ENCODE measurements at places on chromosomes 5 and 9.

DNA sequence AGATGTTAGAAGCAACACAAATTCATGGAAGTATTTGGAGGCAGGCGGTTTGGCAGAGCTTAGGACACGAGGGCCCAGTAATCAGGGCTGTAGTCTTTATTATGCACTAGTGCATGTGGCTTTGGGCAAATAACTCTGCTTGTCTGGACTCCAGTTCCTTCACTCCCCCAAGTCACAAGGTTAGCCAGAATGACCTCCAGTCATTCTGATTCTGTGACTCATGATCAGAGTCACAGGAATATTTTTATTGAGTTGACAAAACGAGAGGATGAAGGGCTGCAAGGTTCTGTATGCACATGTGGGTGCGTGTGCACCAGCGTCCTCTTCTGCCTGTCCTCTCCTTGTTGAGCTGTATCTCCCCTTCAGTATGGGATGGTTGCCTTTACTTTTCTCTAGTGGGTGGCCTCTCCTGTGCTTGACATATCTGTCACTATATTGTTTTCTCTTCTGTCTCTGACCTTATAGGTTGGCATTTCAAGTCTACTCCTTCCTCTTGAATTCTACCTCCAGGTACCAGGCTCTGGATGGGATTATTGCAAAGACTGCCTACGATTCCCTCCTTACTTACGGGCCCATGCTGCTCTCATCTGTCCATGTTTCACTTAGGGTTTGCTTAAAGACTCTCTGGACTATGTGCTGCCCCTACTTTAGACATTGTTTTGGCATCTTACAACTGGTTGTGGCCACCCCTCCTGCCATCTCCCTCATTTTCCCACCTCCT is 94.6 kb downstream of the KDM4C start:
- no peak for DNase-seq

DNA sequence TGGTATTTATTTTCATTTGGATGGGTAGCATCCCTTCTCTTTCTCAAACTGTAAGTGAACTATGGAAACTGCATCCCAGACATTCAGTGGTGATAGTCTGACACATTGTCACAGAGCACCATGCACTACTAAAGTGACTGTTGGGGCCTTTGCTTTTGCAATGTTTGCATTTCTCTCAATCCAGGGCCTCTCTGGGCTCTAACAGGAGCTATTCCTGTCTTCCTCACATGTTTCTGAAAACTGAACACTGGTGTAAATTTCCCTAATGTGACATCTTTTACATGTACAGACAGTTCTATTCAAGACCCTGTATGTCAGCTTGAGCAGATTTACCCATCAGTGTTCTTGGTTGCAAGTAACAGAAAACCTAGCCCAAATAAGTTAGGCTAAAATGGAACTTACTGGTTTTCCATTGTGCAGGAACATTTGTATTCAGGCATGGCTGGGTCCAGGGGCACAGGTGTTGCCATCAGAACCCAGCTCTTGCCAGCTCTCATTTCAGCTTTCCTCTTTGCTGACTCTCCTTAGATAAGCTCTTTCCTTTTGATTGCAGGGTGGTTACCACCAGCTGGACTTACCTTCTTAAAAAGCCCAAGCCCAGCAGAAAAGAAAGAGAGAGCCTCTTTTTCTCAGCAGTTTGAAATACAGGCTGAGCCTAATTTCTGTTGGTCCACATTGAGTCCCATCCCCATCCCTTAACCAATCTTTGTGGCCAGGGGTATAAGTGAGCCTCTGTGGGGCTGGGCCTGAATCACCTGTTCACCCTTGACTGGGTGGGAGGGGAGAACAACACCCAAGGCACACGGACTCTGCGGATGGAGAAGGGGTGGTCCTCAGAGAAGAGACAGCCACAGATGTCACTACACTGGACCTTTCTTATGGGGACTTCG is 234.3 kb downstream of the NR3C1 start:
- no peak for DNase-seq

- peak; percentile 47 for DNase-seq
Measured at GRCh38 chr5:38515646-38516045, 40.8 kb downstream of the LIFR start.

DNA sequence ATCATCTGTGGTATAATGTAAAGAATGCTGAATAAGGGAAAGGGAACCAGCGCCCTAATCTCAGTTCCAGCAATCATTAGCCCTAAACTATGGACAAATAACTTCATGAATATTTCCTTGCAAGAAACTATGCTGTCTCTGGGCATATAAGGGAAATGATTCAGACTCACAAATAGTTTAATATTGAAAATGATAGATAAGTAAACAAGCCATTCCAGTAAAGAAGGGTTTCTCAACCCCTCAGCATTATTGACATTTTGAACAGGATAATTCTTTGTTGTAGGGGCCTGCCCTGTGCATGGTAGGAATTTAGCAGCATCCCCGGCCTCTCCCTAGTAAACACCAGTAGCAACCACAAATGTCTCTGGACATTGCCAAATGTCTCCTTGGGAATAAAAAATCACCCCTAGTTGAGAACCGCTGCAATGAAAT is 23.8 kb downstream of the C5 start:
- DNase-seq, result peak; percentile 53

GRCh38 chr9:86599561-86599960 is 245.4 kb upstream of the TUT7 start:
- DNase-seq, result no peak

DNA sequence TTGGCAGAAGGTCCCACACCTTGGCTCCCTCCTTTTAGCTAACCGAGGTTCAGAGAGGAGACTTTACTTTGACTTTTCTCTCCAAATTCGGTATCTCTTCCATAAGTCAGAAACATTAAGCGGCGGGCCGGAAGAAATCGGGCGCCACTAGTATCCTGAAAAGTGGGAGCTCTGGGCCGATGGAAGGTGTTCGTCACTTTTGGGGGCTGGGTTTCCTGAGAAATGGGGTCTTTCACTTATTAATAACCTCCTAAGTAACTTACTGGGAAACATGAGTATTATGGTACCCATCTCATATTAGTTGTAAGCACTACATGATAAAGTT is 716 bp downstream of the STX17 start:
- peak; percentile 16 for DNase-seq

DNA sequence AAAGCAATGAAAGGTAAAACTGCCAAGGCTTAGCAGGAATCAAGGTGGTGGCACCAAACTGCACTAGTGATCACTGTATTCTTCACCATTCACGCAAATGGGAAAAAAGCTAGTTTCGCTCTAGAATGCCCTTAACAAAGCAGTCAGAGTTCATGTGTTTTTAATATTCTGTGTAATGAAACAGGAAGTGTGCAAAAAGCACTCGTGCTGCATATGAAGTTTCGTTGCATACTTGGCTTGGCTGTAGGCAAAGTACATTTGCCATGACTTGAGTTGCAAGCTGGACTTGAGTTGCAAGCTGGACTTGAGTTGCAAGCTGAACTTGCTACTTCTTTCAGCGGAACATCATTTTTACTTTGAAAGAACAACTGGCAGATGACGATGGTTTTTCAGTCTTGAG is 55.4 kb downstream of the FOXI1 start:
- no peak for DNase-seq

DNA sequence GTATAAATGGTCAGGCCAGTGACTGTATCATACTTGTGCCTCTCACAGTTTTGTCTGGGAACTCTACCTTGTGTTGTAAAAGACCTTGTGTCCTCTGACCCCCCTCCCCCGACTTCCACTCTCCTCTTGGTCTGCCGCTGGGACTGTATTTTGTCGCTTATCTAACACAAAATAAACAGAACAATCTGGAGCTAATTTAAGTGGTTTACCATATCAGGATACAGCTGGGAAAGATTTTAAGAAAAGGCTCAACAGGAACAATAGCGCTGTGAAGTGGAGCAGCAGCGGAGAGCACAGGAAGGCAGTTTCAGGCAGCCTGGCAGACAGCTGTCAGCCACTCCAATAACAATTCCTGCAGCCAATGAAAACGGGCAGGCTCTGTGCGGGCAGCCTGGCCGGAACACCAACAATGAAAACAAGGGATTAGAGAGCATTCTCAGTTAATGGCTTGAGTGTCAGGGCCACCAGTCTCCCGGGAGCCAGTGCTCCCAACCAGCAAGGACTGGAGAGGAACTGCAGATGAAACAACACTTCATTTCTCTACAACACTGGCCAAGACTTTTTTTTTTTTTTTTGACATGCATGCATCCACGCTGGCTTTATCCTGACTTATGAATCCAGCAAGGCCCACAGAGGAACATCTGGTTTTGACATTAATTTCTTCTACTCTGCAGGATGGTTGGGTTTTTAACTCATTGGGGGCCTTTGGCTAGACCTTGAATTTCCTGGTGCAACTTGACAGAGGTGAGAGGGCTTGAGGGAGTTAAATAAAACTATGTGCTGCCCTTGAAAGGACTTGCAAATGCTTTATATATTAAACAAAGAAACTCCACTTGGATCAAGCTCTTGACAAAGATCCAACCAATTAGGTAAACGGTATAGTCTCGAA is 76.7 kb downstream of the ARSB start:
- no peak for DNase-seq
